ENCODE measurements at places on chromosomes 2 and 18.
A peak's percentile ranks its signal among the peaks of the same experiment; 100 is the strongest.

DNA sequence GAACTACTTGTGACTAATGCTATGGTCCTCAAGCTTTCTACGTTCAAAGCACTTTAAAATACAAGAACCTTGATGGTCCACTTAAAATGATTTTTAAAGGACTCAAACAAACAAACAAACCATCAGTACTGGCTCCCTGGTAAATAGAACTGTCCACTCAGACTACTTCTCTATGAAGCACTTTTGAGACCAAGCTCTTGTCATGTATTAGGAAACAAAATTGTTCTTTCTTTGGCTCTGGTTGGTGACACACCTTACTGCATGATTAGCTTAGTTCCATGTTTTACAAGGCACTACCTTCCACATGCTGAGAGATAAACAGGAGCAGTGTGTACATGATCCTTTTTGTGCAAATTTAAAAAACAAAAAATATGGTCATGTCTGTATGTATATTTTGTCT is 19.7 kb downstream of the DARS1 start:
- DNase-seq: no peak

GRCh38 chr18:46719388-46719787 is 37.5 kb downstream of the ST8SIA5 start:
- no peak for DNase-seq

DNA sequence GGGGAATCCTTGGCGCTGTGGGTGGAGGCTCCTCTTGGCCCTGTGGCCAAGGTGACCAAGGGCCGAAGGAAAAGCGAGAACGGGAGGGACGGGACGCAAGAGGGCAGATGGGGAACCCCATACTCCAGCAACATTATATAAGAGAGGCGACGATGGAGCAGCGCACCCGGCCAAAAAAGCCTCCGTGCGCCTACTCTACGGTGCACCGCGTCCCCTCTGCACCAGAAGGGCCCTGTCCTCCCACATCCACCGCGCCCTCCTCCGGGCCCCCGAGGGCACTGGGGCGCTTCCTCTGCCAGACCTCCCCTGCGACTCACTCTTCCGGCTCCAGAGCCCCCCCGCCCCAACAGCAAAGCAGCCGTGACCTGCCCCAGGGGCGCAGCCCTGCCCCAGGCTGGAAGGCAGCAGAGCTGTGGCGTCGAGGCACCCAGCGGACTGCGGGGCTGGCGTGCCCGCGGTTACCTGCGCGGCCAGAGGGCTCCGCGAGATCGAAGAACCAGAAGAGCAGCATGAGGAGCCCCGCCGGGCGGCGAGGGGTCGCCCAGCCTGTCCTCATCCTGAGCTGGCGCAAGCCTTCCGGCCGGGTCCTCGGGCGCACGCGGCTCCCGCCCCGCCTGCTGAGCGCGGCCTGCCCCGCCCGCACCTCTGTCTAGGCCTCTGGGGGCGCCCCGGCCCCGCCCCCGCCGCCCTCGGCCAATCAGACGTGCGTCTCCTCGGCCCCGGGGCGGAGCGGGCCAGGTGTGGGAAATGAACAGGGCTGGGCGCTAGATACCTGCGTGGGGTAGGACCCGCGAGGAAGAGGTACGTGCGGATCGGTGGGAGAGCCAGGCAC is 106.3 kb upstream of the CD302 start:
- DNase-seq: no peak

DNA sequence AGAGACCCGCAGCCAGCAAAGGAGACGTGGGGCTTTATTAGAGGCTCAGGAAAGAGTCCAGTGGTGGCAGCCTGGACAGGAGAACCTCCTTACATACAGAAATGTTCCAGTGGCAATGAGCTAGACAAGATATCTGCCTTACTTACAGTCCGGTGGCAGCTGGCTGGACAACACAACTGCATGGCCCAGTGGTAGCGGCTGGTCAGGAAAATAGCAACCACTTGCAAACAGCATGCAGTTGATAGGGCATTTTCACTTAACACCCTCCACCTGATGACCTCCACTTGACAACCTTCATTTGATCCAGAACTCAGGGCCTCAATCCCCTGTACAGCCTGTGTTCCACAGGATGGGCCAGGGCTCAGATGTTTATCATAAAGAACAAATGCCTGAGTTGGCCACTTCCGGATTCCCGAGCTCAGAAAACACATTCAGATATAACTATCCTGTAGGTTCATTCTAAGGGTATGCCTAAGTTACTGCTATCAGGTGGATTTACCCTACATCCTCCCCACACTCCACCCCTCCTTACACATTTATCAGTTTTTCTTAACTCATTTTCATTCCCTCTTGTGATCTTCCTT is 63.3 kb upstream of the ITPRID2 start:
- DNase-seq: no peak

GRCh38 chr2:46229134-46230063 is 67.8 kb upstream of the EPAS1 start:
- DNase-seq: no peak

DNA sequence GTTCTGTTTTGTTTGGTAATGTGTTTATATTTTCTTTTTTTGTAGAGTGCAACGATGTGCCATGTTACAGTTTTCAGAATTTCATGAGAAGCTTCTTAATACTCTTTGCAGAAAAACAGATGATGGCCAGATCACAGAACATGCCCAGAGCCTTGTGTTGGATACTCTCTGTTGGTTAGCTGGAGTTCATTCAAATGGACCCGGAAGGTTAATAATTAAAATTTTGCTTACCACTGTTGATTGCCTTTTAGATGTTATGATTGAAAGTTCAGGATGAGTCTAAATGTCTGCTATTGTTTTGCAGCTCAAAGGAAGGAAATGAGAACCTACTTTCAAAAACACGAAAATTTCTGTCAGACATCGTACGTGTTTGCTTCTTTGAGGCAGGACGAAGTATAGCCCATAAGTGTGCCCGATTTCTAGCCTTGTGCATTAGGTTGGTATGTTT is 85.2 kb downstream of the BIRC6 start:
- DNase-seq: no peak

- no peak for DNase-seq
These were observed 74.9 kb upstream of the KLF7 start for GRCh38 chr2:207240649-207241048.

- no peak for DNase-seq
These were observed 3.1 kb downstream of the GYPC start for GRCh38 chr2:126658905-126659561.

- no peak for DNase-seq
These were observed 80.8 kb upstream of the LCLAT1 start for GRCh38 chr2:30366199-30366691.

DNA sequence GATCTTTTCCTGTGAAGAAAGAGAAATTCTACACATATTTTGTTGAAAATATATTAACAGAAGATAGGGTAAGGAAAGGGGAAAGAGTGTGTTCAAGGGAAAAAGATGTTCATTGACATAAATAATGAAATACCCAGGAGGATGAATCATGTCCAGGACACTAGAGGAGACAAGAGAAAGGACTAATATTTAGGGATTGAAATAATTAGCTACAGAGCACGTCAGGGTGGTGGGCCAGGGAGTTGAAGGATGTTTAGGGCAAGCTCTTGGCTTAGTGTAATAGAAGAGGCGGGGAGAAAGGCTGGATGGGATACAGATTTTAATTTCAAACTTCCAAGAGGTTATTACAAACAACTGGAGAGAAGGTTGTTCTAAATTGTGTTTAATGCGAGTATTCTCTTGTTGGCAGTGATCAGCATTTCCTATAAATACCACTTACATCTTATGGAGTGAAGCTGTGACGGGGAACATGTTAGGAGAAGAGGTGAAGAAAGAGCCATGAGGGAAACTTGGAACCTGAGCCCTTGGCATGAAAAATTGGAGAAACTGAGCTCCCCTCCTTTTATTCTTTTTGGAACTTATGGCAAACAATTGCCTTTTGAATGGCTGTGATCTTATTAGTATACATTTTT is 36.6 kb upstream of the CETN1 start:
- DNase-seq: no peak

DNA sequence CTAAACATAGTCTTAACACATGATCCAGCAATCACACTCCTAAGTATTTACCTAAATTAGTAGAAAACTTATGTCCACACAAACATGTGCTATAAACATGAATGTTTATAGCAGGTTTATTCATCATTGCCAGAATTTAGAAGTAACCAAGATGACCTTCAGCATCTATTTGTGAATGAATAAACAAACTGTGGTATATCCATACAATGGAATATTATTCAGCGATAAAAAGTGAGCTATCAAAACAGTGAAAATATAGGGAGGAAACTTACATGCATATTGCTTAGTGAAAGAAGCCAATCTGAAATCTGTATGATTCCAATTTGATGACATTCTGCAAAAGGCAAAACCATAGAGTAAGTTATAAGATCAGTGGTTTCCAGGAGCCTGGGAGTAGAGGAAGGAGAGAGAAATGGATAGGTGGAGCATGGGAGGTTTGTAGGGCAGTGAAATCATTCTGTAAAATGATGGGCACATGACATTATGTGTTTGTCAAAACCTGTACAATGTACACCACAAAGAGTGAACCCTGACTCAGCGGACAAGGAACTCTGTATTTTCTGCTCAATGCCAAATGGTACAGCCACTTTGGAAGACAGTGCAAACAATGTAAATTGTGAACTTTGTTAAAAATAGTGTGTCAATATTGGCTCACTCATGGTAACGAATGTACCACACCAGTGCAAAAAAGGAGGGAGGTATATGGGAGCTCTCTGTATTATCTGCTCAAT is 61.9 kb upstream of the IGFBP2 start:
- DNase-seq: no peak

- DNase-seq: no peak
These were observed 63.6 kb upstream of the TTC21B start for GRCh38 chr2:166017208-166017607.

DNA sequence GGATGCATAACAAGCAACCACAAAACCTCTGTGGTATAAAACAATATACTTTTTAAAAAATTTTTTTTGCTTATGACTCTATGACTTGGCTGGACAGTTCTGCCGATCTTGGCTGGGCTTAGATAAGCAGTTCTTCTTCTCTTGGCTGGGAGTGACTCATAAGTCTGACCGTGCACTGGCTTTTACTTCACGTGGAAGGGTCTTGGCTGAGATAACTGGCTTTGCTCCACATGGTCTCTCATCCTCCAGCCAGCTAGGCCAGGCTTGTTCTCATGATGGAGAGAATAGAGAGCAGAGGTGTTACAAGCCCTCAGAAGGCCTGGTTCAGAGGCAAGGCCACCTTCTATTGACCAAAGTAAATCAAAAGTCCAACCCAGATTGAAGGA is 178.9 kb upstream of the SERPINE2 start:
- no peak for DNase-seq

- DNase-seq: peak; percentile 24
These were observed 25.2 kb downstream of the B3GNT2 start for GRCh38 chr2:62221141-62221540.

GRCh38 chr2:45418532-45418931 is 192.5 kb downstream of the SRBD1 start:
- DNase-seq: no peak

GRCh38 chr2:59693231-59693959 is 860.1 kb downstream of the BCL11A start:
- peak; percentile 9 for DNase-seq

- DNase-seq: no peak
These were observed 184.2 kb downstream of the RND3 start for GRCh38 chr2:150303281-150303680.

- no peak for DNase-seq
These were observed 5.2 kb downstream of the PRLH start for GRCh38 chr2:237571551-237571950.

DNA sequence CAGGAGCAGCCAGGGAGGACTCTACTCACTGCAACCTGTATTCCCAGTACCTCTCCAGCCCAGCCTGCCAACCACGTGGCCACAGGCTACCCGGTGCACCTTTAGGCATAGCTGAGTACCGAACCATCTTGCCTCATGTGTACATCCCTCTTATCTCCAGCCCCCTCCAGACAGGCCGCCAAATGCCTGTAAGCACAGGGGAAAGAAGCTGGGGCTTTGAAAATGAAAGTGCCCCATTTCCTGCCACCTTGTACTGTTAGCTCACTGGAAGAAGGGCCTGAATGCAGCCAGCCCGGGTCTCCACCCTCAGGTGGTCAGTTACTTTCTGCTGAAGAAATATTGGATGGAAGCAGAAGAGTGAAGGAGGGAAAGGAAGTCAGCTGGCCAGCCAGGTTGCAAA is 27.2 kb upstream of the RFX8 start:
- DNase-seq: no peak

GRCh38 chr2:54566896-54567295 is 110.8 kb downstream of the SPTBN1 start:
- DNase-seq: no peak

DNA sequence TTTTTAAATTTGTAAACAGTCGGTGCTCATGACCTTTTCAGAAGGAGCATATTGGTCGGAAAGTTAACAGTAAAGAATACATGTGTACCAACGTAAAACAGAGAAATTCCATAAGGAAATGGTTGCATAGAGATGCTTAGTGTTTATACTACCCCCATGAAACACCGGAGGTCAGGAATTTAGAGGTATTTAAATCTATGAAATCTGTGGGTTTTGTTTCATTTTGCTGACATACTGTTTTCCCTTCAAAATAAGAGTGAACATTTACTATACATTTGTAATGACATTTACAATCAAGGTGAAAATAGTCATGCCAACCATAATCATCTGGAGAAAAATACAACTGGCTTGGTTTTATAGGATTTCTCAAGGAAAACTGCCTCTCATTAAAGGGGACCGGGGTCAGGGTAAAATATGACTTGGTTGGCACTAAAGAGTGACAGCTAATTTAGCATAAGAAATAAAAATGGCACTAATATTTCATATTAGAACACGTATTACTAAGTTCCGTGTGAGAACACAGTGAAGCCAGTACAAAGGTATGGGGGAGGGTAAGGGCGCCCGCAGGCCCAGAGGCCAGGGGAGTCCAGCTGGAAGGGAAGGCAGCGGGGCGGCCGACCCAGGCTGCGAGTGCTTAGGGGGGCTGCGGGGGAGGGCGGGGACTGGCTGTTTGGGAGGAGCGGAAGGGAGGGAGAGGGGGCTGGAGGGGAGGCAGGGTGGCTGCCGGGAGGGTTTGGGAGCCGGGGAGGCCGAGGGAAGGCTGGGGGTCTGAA is 1.1 kb upstream of the RNU4ATAC start:
- peak; percentile 66 for DNase-seq

- no peak for DNase-seq
These were observed 66.9 kb upstream of the NCKAP5 start for GRCh38 chr2:133635131-133635530.

DNA sequence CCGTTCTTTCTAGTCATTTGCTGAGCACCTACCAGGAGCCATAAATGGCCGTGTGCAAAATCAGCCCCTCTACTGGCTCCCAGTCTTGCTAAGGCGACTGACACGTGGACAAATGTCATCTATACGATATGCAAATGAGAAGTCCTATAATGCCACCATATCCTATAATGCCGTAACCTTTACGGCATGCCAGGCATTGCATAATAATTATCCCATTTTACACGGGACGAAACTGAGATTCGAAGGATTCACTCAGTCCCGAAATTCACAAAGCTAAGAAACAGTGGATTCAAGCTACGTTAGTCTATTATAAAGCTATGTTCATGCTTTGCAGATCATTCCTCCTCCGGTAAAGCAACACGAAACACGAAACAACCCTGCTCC is 34.1 kb upstream of the RNF149 start:
- DNase-seq: no peak

- no peak for DNase-seq
These were observed 1744.3 kb upstream of the PIK3C3 start for GRCh38 chr18:40210696-40211095.

- no peak for DNase-seq
These were observed 300.6 kb downstream of the EIPR1 start for GRCh38 chr2:3076848-3077642.

Measured in NCI-H510A (cell line).